ENCODE measurements at places on chromosomes 5 and 9.

DNA sequence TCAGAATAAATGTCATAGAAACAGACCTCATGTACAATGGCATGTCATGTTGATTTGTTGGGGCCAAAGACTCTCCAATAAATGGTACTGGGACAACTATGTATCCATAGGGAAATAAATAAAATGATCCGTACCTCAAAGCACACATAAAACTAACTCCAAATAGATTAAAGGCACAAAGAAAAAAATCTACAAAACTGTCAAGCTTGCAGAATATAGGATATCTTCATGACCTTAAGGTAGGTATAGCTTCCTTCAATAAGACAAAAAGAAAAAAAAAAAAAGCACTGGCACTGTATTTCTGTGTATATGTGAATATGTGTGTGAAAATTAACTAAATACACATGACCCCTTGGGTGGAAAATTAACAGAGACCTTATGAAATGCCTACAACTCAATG lies 101.9 kb downstream of the DIRAS2 start:
- no peak for DNase-seq

GRCh38 chr5:2242539-2242938 lies 359.8 kb upstream of the IRX4 start:
- no peak for DNase-seq

DNA sequence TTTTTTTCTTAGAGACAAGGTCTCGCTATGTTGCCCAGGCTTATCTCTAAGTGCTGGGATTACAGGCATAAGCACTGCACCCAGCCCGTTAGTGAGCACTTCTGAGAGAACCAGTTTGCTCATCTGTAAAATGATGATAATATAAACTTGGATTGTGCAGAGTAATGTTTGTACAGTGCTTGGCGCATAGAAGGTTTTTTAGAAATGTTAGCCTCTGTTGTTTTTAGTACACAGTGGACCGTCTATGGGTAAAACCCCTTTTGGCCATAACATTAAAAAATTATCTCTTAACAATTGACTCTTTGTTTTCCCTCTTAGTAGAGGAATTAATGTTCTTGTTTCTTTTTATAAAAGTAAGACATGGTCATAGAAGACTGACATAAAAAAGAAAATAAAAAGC lies 202.1 kb downstream of the PCSK5 start:
- DNase-seq = no peak

- DNase-seq = no peak
Observed at GRCh38 chr9:85639675-85640186, 102.0 kb downstream of the AGTPBP1 start.

DNA sequence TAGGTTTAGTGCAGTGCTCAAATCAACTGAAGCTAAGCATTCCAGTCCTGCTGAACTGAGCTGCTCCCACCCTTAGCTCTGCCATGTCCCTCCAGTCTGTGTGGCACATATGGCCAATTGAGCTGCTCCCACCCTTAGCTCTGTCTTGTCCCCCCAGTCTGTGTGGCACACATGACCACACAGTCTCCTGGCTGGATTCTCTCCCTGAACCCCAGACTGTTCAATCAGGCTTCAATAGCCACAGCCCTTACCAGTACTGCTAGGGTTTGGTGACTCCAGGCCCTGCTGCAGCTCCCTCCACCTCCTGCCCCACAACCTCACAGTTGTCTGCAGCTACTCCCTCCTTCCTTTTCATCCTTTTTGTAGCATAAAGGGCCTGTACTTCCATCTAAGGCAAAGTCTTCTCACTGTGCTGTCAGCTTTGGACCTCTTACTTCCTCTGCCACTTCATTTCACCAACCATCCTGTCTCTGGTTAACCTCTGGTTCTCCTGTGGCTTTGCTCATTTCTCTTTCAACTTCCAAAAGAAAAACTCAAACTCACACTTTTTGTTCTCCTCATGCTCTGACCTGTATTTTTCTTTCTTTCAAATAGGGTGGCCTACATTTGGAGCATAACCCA lies 50.8 kb downstream of the ADAMTS12 start:
- no peak for DNase-seq

All from stimulated activated CD4-positive, alpha-beta T cell treated with anti-CD3 and anti-CD28 coated beads, Interleukin-4, amount 100 ng/mL, for 4 hours (primary cell).